Osteocyte (in vitro differentiated cells): ENCODE measurements at places on chromosomes 6 and 20. TPM values are rescaled to one million over a fixed set of nuclear protein-coding genes. Genes with fewer than 3 reads are reported as not detected.

- no peak for DNase-seq
Observed at GRCh38 chr6:131283466-131284175, 148.4 kb downstream of the AKAP7 start.

DNA sequence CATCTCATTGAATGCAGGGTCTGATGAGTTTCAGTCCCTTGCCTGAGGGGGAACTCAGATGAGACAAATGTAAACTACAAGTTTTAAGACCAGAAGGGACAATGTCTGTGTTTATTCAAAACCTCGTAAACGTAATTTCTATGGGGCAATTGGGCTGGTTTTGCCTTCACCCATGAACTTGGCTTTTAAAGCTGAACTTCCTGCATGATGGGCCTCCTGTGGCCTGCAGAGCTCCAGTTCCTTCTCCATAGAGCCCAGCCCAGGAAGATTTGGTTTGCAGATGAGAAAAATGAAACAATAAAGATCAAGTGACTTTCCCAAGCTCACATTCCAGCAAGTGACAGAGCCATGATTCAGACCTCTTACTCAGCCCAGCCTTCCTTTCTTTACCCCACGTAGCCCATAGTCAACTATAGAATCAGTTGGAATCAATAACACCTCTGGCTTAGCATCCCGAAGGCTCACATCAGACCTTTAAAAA is 612.3 kb downstream of the UTRN start:
- DNase-seq: no peak

DNA sequence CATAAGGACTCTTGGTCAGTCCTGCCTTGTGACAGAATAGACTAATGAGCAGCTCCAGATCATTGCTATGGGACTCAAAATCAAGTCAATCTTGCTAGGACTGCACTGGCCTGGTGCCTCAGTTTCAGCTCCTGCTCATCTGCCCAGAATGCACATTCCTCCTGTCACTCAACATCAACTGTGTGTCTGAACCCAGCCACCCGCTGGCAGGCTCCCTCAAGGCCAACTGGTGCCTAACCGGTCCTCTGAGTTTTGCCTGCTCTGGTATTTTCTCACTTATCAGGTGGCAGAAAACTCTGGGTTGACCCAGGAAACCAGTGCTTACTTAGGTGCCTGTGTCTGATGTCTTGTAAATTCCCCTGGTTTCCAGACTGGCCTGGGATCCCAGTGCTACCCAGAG is 297.7 kb downstream of the DHX35 start:
- DNase-seq: no peak

DNA sequence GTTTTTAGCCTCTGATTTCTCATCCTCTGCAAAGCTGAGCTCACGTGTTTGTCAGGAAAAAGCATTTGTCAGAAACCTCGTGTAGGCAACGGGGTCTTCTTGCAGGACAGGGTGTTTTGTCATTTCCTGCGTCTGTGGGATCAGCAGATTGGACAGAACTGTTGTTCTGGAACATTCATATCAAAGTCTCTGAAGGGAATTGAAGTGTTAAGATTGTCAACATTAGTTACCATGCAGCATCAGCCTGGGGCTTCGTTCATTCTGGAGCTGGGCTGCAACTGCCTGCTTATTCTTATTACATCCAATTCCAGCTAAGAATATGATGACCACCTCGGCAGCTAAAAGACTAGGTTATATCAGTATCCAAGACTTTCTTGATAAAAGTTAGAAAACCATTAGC is 71.0 kb upstream of the RALGAPA2 start:
- no peak for DNase-seq

GRCh38 chr20:7866285-7866684 is 74.0 kb downstream of the HAO1 start:
- DNase-seq: no peak

- DNase-seq: no peak
Observed at GRCh38 chr6:23656255-23657194, 469.5 kb upstream of the NRSN1 start.

GRCh38 chr6:89120371-89120770 is 2.5 kb upstream of the SRSF12 start:
- DNase-seq: no peak

GRCh38 chr20:38229376-38230252 is 30.9 kb downstream of the KIAA1755 start:
- DNase-seq: no peak

The ZSCAN26 gene
- total RNA-seq: 17.5 and 19.8 TPM in 2 replicates

The MEP1A gene
- total RNA-seq: not detected in 2 replicates
